T1000 (cell line): ENCODE measurements at places on chromosomes 5 and 9.

DNA sequence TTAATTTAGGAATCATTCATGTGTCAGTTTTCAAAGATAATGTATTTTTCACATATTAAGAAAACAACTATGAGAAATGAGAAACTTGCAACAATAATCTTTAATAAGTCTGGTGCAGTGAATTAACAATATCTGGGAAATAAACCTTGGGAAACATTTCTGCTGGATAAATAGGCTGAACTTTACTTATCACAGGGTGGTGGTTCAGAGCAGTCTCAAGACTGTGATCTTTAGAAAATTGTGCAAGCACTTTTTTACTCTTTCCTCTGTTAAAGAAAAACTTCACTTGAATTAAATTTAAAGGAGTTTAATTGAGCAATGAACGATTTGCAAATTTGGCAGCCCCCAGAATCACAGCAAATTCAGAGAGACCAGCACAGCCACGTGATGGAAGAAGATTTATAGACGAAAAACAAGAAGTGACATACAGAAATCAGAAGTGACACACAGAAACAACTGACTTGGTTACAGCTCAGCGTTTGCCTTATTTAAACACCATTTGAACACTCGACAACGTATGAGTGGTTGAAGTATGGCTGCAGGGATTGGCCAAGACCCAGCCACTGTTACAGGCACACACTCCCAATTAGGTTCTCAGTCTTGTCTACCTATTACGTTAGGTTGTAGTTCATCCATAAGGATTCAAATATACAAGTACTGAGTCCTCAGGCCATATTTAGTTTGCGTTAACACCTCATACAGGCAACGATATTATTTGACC lies 631.9 kb downstream of the SLCO4C1 start:
- DNase-seq, result no peak

DNA sequence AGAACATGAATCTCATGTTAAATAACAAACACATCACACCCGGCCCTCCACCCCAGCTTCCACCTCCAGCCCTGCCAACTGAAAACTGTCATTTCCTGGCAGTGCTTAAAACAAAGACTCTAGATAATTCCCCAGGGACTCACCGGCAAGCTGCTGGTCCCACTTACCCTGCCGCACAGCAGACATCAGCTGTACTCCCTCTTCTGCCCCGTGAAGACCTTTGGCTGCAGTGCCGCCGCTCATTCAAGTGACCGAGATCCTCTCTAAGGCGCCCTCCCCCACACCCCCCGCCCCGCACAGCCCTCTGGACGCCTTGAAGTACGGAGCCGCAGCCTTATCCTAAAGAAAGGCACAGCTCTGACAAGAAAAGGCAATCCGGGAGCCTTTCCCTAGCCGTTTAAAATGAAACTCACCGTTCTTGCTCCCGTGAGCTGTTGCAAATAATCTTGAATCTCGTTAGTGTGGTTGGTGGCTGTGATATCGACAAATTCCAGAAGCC lies 434 bp downstream of the GLRX start:
- DNase-seq, result no peak

DNA sequence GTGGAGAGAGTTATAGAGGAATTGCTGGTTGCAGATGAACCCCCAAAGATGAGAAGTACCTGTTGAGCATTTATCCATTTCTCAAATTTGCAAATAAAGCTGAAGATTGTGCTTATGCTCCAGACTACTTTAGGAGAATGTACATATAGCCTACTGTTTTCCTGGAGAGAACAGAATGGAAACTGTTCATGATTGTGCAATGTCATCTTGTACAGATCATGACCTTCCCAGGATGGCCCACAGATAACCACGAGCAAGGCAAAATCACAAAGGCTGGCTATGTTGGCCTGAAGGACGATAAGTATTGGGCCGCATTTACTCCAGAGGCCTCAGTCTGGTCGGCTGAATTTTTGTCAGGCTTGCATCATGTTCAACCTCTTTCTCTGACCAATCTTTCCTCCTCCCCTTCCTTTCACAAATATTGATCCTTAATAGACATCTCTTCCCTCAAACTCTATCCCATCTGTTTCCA lies 28.5 kb upstream of the RICTOR start:
- DNase-seq, result no peak

DNA sequence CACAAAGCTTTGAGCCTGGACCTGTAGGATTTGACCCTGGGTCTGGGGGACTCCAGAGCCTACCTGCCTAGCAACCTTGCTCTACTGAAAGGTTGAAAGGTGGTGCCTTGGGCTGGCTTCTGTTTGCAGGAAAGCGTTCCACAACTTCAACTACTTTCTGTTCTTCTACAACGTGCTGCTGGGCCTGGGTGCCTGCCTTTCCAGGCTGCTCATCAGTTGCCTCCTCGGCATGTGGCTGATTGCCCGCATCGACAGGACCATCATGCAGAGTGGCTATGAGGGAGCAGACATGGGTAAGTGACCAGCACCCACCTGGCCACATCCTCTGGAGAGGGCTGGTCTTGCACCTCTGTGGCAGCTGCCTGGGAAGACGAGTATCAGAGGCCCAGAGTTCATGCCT lies 13.6 kb upstream of the CCDC180 start:
- no peak for DNase-seq

GRCh38 chr9:117687532-117687931 lies 16.7 kb upstream of the TLR4 start:
- no peak for DNase-seq

DNA sequence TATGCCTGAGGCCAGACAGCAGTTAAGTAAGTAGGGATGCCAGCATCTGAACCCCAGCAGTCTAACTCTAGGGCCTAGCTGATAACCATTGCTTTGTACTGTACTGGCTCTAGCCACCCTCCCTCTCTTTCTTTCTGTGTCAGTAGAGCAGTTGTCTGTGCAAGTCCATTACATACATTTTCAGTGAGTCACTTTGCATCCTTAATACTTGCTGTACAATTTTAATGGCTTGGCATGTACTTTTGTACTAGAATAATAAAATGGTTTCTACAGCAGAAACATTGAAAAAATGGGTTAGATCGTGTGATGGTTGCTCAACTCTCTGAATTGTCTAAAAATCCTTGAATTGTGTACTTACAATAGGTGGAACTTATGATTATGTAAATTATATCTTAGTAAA lies 1.5 kb upstream of the TTC39B start:
- no peak for DNase-seq

GRCh38 chr9:304106-304505 lies 89.4 kb downstream of the DOCK8 start:
- DNase-seq, result no peak

- no peak for DNase-seq
Measured at GRCh38 chr9:14654932-14655331, 38.3 kb downstream of the ZDHHC21 start.

DNA sequence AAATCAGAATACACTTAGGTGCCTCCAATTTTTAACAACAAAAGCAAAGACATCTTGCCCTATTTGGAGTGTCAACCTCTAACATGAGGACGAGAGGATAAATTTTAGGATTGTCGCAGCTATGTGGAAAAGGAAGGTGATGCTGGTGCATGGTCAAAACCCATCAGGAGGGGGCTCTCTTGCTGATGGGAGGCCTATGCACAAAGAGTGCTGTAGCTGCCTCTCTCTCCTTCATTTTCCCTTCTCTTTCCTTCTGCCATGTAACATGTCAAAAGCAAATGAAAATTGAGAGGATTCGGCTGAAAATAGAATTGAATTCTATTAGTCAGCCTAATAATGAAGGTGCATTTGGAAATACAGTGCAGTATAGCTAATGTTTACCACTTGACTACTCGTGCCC lies 578.7 kb upstream of the ZNF462 start:
- no peak for DNase-seq

DNA sequence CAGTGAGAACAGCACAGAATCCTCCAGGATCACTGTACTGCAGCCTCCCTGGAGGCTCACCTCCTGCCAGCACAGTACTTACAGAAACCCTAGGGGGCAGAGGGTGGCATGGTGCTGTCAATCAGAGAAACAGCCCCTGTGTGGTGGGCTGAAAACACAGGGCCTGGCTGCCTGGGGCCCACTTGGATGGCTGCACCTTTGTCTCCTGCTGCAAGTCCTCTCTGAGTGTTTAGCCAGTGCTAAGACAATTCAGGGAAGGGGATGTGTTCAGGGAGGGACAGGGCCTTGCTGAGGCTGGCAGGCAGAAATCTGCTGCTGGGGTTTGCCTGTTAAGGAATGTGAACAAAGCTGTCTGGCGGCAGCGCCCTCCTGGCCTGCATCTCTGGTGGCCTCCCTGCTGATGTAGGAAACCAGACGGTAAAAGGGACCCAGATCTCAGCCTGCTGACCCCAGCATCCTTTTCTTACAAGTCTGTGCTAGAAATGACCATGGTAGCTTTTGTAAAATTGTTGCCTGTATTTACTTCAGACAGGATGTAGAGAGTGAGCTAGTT lies 39.5 kb downstream of the PRRC2B start:
- no peak for DNase-seq

DNA sequence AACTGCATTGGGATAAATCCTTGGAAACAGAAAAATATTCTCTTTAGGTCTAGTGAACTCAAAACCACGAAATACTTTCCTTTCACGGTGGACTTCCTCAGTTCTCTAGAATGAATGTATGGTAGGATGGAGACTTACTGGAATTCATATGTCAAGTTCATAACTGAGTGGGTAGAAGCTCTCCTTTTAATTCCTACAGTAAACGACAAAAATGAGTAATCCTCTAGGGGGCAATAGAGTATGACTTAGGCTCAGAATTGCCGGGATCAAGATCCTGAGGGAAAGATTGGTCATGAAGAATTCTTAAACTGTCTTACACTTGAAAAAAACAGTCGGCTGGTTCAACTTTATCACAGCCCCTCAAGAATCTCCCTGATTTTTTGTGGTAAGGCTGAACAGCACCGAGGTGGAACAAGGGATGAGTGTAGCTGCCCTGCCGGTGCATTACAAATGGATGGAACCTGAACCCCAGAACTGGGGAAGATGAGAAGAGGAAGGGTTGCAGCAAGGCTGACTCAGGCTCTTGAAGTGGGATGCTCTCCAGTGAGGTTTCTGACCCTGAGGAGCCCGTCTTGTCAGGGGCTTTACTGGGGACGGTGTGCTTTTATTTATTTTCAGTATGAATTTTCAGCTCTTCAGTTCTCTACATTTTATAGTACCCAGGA lies 14.0 kb upstream of the LOX start:
- peak; percentile 1 for DNase-seq

- no peak for DNase-seq
Measured at GRCh38 chr5:6941631-6942030, 228.4 kb downstream of the TENT4A start.
